ENCODE measurements at places on chromosomes 16 and 17.

DNA sequence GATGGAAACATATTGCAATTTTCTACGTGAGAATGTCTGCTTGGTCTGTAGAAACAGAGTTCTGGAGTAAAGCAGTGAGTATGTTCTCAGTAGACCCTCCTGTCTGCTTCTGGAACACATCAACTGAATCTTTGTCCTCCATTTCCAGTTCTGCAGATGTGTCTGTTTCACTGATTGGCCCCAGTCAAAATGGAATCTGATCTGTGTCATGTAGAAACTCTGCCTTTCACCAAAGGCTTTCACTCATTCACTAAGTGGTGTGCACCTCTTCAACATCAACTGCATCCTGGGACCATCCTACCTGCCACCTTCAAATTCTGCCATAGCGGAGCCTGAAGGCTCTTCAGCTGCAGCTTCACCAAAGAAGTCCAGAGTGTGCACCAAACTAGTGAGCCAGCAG, 2.8 kb upstream of the ZNF267 start:
- DNase-seq = no peak

- peak; percentile 95 for DNase-seq
Measured at GRCh38 chr17:40341808-40342503, 22.6 kb downstream of the GJD3 start.

DNA sequence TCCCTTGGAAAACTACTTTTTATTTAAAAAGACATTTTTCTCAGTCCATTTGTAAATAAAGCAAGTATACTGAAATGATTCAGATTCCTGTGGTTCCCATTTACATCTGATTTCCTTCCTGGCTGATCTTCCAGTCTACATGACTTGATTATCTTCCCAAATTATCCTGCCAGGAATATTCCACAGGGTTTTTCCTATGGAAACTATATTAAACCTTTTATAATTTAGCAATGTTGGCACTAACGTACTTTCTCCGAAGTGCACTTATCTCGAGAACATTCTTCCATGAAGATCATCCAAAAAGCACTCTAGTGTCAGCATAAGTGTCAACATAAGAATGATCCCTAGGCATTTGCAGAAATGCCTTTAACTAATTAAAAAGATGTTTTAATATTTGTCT, 347.7 kb upstream of the KIF2B start:
- no peak for DNase-seq

DNA sequence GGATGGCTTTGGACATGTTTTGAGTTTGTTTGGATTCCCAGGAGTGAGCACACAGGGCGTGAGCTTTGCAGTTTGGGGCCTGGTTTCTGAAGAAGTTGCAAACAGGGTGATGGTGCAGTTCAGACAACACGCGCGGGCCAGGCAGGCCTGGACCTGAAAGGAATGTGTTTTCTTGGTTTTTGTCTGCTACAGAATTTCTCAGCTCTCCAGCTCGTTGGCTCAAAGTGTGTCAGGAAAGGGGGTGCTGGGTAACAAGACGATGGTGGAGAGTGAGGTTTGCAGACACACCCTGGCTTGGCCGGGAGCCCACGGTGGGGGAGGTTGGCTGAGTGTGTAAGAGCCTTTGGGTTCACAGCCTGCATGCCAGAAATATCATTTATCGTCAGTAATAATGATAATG, 82.3 kb downstream of the CMIP start:
- DNase-seq = no peak

DNA sequence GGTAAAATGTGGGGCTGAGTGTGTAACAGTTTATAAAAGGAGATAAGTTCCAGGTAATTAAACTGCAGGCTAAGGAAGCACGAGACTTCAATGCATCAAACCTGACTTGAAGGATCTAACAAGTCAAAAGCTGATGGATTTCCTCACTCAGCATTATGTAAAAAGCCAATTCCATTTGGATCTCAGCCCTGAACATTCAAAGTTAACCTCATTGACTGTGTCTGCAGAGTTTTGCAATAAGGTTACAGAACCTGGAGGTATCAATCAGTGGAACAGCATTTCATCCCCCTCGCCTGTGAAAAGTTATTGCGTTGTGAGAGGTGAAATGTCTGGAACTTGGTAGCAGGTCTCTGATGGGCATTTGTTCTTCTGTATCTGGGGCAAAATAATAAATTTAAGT, 317.8 kb downstream of the GRIN2A start:
- DNase-seq = no peak
